ENCODE measurements at places on chromosomes 13 and 19.

DNA sequence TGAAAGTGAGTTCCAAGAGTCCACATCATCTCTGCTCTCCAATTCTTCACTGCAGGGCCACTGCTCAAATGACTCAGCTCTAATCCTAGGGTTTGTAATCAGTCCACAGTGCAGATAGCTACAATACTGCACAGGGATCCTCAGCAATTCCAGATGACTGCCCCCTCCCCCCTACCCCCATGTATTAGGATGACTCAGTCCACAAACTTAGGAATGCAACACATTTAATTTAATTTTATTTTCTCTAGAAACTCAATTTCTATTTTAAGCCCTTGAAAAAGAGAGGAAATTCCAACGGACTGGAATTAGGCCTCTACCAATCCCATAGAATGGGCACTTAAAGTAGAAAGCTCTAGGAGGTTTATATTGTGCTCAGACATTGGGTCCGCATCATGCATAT lies 173.8 kb upstream of the SOX21 start:
- DNase-seq, result no peak

DNA sequence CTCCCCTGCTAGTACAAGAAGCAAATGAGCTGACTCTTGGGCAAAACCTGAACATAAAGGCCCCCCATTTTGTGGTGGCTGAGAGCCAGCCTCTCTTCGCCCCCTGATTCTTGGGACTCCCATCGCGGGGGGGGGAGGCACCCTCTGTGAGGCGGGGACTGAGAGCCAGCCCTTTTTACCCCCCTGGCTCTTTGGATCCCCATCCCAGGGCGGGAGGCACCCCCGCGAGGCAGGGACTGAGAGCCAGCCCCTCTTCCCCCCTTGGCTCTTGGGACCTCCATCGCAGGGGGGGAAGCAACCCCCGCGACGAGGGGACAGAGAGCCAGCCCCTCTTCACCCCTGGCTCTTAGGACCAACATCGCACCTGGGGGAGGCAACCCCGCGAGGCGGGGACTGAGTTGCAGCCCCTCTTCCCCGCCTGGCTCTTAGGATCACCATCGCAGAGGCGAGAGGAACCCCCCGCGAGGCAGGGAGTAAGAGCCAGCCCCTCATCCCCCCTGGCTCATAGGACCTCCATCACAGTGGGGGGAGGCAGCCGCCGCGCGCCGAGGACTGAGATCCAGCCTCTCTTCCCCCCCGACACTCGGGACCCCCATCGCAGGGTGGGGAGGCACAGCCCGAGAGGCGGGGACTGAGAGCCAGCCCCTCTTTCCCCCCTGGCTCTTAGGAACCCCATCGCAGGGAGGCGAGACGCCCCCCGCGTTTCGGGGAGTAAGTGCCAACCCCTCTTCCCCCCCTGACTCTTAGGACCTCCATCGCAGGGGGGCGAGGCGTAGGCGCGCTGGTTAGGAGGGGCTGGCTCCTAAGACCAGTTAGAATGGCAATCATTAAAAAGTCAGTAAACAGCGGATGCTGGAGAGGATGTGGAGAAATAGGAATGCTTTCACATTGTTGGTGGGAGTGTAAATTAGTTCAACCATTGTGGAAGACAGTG lies 2428.4 kb upstream of the PCDH20 start:
- DNase-seq, result no peak

GRCh38 chr19:15195371-15196334 lies 5.1 kb downstream of the NOTCH3 start:
- peak; percentile 76 for DNase-seq

DNA sequence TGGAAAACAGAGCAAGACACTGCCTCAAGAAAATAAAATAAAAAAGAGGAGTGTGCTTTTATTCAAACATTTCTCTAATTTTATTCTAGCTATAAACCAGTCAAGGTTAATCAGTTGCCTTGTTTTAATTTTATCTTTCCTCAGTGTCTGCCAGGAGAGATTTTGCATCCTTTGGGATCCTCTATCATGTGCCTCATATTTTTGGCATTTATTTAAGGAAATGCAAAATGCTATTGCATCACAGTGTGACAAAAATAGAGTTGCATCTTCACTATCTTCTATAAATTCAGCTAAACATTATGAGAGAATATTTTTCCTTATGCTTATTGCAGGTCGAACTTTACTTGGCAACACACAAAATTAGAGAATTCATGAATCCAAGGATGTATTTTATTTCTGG lies 639.0 kb upstream of the KLF12 start:
- no peak for DNase-seq

- DNase-seq, result no peak
These were observed 318.4 kb downstream of the DCLK1 start for GRCh38 chr13:35812736-35813135.

- DNase-seq, result no peak
These were observed 12.9 kb downstream of the GPR12 start for GRCh38 chr13:26747706-26748105.

DNA sequence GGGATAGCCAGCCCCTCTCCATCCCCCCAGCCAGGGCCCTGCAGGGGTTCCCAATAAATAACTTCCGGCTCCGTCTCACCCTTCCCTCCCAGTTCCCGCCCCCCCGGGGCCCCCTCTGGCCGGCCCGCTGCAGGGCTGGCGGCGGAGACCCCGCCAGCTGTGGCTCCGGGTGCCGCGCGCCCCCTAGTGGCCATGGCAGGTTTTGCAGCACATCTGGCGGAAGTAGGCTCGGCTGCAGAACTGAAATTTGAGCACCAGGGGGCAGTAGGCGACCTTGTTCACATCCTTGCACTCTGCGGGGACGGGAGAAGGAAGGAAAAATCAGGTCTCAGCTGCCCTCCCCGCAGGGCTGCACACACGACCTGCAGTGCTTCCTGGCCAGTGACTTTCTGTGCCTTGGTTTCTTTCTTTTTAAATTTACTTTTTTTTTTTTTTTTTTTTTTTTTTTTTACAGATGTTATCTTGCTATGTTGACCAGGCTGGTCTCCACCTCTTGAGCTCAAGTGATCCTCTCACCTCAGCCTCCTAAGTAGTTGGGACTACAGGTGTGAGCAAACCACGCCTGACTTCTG lies 3.6 kb upstream of the MYO1F start:
- DNase-seq, result peak; percentile 88

- peak; percentile 46 for DNase-seq
These were observed 5.6 kb downstream of the RPL36 start for GRCh38 chr19:5695649-5696195.

GRCh38 chr13:40058757-40059236 lies 403.3 kb downstream of the COG6 start:
- DNase-seq, result no peak

GRCh38 chr13:102197193-102197592 lies 204.7 kb downstream of the FGF14 start:
- DNase-seq, result no peak

GRCh38 chr19:6424195-6424938 lies at the start of gene KHSRP:
Gene KHSRP (minus strand): TSS chr19:6424811. CDS start chr19:6424701, 110 bp downstream.
- DNase-seq, result peak; percentile 47

DNA sequence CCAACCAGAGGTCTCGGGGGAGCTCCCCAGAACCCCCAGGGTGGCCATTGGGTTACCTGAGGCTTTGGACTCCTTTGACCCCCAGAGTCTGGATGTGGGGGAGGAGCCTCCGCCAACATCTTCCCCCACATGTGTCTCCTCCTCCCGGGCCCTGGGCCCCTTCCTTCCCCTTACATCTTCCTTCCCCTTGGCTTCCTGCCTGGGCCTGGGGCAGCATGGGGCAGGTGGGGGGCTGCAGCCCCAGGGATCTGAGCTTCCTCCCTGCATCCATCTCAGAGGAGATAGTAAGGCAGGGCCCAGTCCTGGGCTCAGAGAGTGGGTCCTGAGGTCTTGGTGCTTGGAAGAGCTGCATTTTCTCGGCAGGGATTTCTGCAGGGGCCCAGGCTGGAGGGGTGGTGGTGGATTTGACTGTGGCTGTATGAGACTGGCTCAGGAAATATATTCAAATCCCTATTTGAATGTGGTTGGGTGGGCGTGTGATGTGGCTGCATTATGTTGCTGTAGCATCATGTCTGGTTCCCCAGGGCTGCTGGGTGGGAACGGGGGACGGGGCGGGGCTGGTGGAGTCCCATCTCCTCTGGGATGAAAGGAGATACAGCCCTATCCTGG lies 919 bp downstream of the VAV1 start:
- DNase-seq, result no peak

DNA sequence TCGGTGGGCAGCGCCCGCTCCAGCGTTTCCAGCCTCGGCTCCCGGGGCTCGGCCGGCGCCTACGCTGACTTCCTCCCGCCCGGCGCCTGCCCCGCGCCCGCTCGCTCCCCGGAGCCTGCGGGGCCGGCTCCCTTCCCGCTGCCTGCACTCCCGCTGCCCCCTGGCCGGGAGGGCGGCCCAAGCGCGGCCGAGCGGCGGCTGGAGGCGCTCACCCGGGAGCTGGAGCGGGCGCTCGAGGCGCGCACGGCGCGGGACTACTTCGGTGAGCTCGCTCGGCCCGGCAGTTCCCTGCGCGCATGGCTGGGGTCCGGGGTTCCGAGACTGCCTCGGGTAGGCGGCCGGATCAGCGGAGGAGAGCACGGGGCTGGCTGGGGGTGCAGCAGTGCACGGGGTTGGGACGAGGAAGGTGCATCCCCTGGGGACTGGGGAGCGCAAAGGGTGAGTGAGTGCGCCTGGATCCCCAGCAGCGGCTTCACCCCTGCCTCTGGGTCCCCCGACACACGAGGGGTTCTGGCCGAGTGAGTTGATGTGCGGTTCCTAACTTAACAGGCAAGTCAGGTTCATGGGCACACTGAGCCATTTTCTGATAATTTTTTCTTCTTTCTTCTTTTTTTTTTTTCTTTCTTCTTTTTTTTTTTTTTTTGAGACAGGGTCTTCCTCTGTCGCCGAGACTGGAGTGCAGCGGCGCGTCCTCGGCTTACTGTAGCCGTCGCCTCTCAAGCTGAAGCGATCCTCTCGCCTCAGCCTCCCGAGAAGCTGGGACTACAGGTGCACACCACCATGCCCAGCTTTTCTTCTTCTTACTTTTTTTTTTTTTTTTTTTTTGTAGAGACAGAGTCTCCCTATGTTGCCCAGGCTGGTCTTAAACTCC lies 1.1 kb downstream of the WTIP start:
- no peak for DNase-seq

DNA sequence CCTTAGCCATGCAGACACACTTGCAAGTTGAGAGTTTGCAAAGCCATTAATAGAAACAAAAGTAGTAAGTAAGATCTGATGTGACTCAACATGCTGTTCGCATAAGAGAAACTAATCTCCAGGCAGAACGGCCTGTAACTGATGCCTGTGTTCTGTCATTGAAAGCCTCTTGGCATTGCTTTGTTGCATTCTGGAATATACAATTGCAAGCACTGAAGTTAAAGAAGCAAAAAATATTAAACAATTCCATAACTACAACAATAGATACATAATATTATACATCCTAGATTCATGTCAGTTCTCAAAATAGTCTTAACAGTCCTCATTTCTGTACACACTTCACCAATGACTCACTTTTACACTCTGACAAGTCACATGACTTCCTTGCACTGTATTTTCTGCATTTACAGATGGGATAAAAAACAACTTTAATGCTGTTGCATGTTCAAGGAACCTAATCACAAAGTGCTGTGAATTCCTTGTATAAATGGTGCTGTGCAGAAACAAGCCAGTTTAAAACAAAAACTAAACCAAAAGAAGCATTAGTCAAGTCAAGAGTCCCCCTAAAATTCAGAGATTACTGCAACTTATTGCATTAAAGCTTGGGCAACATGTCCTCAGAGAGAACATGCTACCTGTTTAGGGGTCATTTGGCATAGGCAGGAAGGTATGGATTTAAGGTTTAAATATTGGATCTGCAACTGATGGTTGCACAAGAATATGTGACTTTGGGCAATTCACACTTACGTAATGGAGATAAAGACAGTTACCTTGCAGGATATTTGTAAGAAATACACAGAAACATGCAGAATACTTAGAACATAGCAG lies 79.5 kb upstream of the SERP2 start:
- no peak for DNase-seq

DNA sequence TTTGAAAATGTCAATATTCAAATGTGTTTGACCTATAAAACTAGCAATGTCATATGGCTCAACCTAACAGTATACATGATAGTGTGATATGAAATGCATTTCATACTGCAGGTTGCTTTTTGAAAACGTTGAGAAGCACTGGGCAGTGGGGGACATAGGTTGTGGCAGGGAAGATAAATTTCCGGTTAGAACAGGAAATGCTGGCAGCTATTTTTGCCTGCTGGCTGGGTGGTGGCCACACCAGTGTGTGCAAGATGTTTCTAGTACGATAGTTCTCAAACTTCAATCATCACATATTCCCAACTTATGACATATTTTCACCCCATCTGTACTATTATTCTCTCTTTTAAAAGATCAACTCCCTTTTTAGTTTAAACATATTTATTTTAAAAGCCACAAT lies 17.2 kb downstream of the FXYD5 start:
- DNase-seq, result no peak

DNA sequence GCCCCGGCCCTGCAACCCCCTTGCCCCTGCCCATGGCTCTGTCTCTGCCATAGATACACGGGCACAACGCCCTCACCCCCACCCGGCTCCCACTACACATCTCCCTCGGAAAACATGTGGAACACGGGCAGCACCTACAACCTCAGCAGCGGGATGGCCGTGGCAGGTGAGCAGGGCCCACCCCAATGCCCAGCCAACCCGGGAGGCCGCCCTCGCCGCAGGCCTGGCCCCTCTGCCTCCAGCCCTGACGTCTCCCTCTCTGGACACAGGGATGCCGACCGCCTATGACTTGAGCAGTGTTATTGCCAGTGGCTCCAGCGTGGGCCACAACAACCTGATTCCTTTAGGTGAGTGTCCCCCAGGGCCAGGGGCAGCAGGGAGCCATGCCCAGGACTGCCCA lies 7.7 kb downstream of the YIPF2 start:
- DNase-seq, result no peak

DNA sequence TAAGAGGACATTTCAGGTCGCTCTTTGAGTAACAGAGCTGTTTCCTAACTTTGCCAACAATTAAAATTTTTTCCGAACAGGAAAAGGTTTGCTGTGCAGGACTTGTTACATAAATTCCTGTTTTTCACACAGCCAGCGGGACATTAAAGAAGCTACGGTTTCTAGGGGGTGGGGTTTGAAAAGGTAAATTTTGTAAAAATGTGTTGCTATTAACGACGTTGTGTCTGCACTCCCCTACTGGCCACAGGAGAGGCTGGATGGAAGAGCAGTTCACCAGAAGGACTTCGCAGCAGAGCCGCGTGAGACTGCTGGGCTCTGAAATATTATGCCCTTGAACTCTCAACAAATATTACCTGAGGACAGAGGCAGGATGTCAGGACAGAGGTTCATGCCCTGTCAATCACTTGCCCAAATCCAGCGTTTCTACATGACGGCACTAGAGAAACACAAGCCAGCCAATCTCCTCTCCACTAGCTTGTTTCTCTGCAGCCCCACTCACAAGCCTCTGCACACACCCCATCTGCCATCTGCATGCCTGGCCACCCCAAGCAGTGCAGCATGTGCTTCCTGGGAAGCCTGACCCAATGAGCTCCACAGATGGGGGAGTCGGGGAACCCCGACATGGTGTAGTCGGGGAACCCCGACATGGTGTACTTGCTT lies 102.0 kb downstream of the FOXO1 start:
- DNase-seq, result no peak

- no peak for DNase-seq
These were observed 137.8 kb upstream of the TSC22D1 start for GRCh38 chr13:44713788-44714469.

Measured in left hindlimb (tissue), 1 donor.